Breast epithelium (tissue), 4 donors: ENCODE measurements at places on chromosomes 1 and 21.
A peak's percentile ranks its signal among the peaks of the same experiment; 100 is the strongest.

DNA sequence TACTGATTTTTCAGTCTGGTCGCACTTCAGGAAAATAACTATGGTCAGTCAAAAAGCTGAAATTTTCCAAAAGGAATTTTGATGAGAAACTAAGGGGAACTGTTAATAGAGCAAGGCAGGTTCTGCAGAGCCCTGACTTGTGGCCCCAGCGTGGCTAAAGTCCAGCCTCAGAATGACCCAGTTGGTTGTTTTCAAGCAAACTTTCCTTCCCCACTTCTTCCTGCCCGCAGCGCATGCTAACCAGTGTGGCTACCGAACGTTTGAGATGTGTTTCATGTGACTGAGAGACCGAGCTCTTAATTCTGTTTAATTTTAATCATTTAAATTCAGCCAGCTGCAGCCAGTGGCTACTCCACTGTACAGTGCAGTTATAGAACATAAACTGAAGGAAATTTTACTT lies 6.2 kb upstream of the IL10RB start:
- H3K36me3 ChIP-seq, result no peaks in the 10 kb centered on the region
- no peaks in the 10 kb centered on the region for H3K27me3 ChIP-seq
- no peak overlapping the region for H3K27ac ChIP-seq
- no peak overlapping the region for H3K4me3 ChIP-seq

DNA sequence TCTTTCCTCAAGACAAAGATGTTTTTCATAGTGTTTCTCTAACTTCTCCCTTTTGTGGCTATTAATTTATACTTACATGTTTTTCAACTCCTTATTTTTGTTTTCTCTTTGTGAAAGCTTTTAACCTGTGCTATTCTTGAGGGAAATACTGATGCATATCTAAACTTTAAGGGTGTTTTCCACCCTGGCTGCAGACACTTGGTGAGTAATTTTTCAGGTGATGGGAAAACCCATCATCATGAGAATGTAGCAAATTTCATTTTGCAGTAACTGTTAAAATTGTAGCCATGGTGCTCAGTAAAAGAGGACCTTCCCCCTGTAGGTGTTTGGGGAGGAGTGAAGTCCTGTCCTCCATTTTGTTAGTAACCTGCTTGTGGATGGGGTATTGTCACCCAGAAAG lies 124.2 kb downstream of the LIPI start:
- H3K27me3 ChIP-seq, result no peaks in the 10 kb centered on the region
- no peak overlapping the region for H3K27ac ChIP-seq
- H3K36me3 ChIP-seq, result no peaks in the 10 kb centered on the region
- DNase-seq, result no peak
- no peaks in the 10 kb centered on the region for H3K4me1 ChIP-seq

GRCh38 chr1:21955058-21955457 lies 17.9 kb upstream of the HSPG2 start:
- peaks cover 15% of the 10 kb centered on the region for H3K4me1 ChIP-seq
- H3K27ac ChIP-seq, result peak overlapping the region; percentile 80

- H3K36me3 ChIP-seq, result no peaks in the 10 kb centered on the region
- no peak overlapping the region for H3K4me3 ChIP-seq
- H3K4me1 ChIP-seq, result no peaks in the 10 kb centered on the region
- H3K27me3 ChIP-seq, result peaks cover 3% of the 10 kb centered on the region
These were observed 151.6 kb downstream of the KCTD3 start for GRCh38 chr1:215718575-215719287.

GRCh38 chr1:63190171-63190570 lies 132.2 kb upstream of the FOXD3 start:
- H3K4me3 ChIP-seq, result no peak overlapping the region
- no peak overlapping the region for H3K27ac ChIP-seq
- H3K4me1 ChIP-seq, result no peaks in the 10 kb centered on the region
- no peaks in the 10 kb centered on the region for H3K27me3 ChIP-seq
- no peak for DNase-seq

DNA sequence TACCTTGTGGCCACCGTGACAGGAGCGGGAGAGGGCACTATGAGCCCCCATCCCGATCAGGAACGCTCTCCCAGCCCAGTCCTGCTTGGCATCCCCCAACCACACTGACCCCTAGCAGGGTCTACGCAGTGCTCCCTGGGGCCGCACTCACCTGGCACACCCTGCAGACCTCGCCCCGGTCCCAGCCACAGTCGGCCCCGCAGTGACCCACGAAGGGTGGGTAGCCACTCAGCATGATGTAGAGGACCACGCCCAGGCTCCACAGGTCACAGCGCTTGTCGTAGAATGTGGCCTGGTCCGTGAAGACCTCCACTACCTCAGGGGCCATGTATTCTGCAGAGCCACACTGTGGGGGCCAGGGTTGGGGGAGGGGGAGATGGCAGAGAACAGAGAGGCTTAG lies 11.1 kb upstream of the KNCN start:
- no peak overlapping the region for H3K4me3 ChIP-seq
- H3K36me3 ChIP-seq, result no peaks in the 10 kb centered on the region
- H3K4me1 ChIP-seq, result no peaks in the 10 kb centered on the region
- no peaks in the 10 kb centered on the region for H3K27me3 ChIP-seq

DNA sequence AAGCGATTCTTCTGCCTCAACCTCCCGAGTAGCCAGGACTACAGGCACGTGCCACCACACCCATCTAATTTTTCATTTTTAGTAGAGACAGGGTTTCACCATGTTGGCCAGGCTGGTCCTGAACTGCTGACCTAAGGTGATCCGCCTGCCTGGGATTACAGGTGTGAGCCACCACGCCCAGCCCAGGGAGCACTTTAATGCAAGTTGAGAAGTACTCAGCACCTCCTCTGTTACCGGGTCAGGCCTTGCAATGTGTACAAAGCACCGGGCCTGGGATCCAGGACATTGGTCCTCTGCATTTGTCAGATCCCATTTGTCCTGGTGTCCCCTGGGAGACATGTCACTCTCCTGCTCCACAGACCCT lies 143.6 kb downstream of the TOMM20 start:
- H3K4me3 ChIP-seq, result no peak overlapping the region
- no peak for DNase-seq
- peak overlapping the region; percentile 96 for H3K27ac ChIP-seq
